ENCODE measurements at places on chromosomes 7 and 10. TPM values are rescaled to one million over a fixed set of nuclear protein-coding genes. Genes with fewer than 3 reads are reported as not detected.

DNA sequence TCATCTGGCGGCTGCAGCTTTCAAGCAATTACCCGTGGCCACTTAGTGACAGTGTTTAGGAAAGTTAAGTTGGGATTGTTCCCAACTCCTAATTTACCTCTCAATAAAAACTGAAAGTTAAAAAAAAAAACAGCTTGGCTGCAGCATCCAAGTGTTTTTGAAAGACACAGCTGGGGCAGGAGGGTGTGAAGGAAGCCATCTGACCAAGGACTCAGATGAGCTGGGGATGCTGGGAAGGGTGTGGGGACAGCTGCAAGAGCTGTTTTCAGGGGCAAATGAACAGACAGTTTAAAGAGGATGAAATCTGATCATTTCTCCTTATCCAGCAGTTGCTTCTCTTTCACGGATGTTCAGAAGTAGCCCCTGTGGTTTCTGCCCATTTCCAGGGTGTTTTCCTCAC is 129.2 kb upstream of the CDCA7L start:
- no peak overlapping the region for H3K27ac ChIP-seq
- H3K4me1 ChIP-seq: no peaks in the 10 kb centered on the region
- DNase-seq: no peak
- H3K4me3 ChIP-seq: no peak overlapping the region

- H3K27me3 ChIP-seq: no peaks in the 10 kb centered on the region
- no peaks in the 10 kb centered on the region for H3K4me1 ChIP-seq
- DNase-seq: no peak
Observed at GRCh38 chr10:46198516-46198915, 88.3 kb upstream of the ANTXRL start.

DNA sequence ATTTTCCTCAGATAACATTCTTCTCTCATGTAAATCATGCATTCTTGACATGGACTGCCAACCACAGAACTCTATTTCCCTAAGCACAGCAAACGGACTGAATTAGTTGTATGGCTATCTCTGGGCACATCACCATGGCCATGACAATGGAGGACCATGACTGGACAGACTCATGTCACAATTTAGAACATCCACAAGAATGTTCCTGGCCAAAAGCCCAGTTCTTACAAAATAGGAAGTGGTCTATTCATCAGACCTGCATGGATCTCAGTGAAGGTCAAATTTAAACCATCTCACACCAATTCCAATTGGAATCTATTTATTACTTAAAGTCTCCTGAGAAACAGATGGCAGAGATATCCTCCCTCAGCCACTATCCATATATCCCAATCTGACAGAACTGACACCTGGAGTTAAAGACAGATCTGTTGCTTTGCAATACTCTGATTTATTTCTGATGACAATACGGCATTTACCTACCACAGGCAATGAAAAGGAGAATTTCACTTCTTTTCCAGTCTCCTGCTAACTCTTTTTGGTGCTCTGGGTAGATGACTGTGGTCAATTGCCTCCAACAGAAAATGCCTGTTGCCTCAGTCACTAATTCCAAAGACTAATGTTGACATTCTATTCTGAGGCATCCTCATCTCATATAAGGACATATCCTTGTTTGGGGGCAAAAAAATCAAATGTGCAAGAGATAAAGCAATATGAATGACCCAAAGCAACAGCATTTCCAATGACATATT is 254.8 kb downstream of the HTR7 start:
- no peaks in the 10 kb centered on the region for H3K36me3 ChIP-seq
- no peak overlapping the region for H3K27ac ChIP-seq
- no peak overlapping the region for H3K4me3 ChIP-seq
- DNase-seq: no peak

DNA sequence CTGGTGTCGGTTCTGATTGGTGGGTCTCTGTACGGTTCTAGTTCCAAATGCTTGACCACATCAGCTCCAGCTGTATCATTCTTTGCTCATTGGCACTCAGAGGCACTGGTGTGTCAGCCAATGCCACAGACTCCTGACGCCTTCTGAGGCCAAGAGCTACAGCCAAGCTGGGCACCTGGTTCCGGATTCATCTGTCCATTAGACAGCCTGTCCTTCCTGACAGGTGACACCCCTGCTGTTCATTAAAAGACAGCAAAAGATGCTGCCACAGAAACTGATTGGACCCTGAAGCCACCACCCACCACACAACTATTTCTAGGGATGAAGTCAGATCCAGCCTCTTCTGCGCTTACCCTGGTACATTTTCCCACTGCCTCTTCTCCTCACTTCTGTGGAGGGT is 35.6 kb downstream of the COL13A1 start:
- DNase-seq: no peak
- no peaks in the 10 kb centered on the region for H3K36me3 ChIP-seq
- H3K27me3 ChIP-seq: no peaks in the 10 kb centered on the region
- H3K4me3 ChIP-seq: no peak overlapping the region
- H3K27ac ChIP-seq: no peak overlapping the region

- H3K36me3 ChIP-seq: no peaks in the 10 kb centered on the region
- no peak overlapping the region for H3K4me3 ChIP-seq
- no peaks in the 10 kb centered on the region for H3K4me1 ChIP-seq
- H3K27ac ChIP-seq: no peak overlapping the region
Observed at GRCh38 chr10:5570979-5571810, 46.4 kb downstream of the CALML3 start.

DNA sequence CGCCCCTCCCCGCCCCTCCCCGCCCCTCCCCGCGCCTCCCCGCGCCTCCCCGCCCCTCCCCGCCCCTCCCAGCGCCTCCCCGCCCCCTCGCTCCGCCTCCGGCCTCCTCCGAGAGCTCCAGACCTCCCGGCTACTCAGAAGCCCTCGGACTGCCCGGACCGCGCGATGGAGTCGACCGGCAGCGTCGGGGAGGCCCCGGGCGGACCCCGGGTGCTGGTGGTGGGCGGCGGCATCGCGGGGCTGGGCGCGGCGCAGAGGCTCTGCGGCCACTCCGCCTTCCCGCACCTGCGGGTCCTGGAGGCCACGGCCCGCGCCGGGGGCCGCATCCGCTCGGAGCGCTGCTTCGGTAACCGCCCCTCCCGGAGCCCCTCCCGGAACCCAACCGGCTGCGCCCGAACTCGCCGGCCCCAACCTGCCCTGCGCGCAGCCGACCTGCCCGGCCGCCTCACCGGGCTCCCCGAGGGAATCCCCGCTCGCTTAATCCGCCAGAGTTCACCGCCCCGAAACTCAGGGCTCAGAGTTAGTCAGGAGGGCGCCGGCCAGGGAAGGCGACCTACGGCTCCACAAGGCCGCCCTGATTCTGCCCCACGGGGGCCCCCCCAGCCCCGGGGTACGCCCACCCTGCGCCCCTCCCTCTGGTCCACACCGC is at the start of gene PAOX:
Gene PAOX (plus strand): TSS at position 111 of the 649 bp plus-strand sequence. CDS start 55 bp downstream, at position 166.
- no peak within 1 kb of the TSS for H3K27ac ChIP-seq
- H3K36me3 ChIP-seq: no peaks in the 10 kb centered on the region
- DNase-seq: peak; percentile 77

GRCh38 chr7:64887756-64888508 is 15.1 kb upstream of the ZNF273 start:
- H3K27me3 ChIP-seq: peaks cover 92% of the 10 kb centered on the region
- no peaks in the 10 kb centered on the region for H3K36me3 ChIP-seq
- H3K27ac ChIP-seq: no peak overlapping the region
- peak overlapping the region; percentile 79 for H3K4me3 ChIP-seq

- no peaks in the 10 kb centered on the region for H3K4me1 ChIP-seq
- H3K27me3 ChIP-seq: no peaks in the 10 kb centered on the region
- H3K27ac ChIP-seq: no peak overlapping the region
- DNase-seq: no peak
- H3K4me3 ChIP-seq: no peak overlapping the region
- no peaks in the 10 kb centered on the region for H3K36me3 ChIP-seq
Observed at GRCh38 chr10:78515038-78515872, 481.6 kb downstream of the RPS24 start.

- H3K4me1 ChIP-seq: peaks cover 13% of the 10 kb centered on the region
- H3K4me3 ChIP-seq: peak overlapping the region; percentile 79
- H3K36me3 ChIP-seq: no peaks in the 10 kb centered on the region
- H3K27ac ChIP-seq: no peak overlapping the region
- DNase-seq: peak; percentile 46
Observed at GRCh38 chr10:98029149-98030092, 1.0 kb downstream of the CRTAC1 start.

GRCh38 chr10:126838316-126838715 is 66.9 kb upstream of the DOCK1 start:
- H3K27ac ChIP-seq: no peak overlapping the region
- peaks cover 20% of the 10 kb centered on the region for H3K4me1 ChIP-seq
- no peak overlapping the region for H3K4me3 ChIP-seq

GRCh38 chr10:79170993-79171392 is 102.2 kb downstream of the ZMIZ1 start:
- no peak overlapping the region for H3K4me3 ChIP-seq
- H3K27me3 ChIP-seq: no peaks in the 10 kb centered on the region
- H3K4me1 ChIP-seq: no peaks in the 10 kb centered on the region
- no peak for DNase-seq

DNA sequence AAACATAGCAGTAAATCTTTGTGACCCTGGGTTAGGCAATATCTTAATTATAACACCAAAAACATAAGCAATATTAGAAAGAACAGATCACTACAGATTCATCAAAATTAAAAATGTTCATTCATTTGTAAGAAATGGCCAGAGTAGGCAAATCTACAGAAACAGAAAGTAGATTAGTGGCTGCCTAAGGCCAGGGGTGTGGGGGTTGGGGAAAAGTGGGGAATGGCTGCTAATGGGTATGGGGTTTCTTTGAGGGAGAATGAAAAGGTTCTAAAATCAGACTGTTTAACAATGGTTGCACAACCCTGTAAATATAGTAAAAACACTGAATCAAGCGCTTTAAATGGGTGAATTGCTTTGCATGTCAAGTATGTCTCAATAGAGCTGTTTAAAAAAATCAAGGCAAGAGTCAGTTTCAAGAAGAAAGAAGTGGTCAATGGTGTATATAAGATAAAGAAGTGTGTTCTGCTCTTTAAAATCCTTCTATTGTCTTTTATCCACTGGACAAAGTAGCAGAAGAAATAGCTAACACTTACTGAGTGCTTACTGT is 42.6 kb downstream of the CDK6 start:
- H3K27ac ChIP-seq: no peak overlapping the region
- H3K4me1 ChIP-seq: peaks cover 11% of the 10 kb centered on the region
- no peak overlapping the region for H3K4me3 ChIP-seq
- DNase-seq: no peak
- H3K36me3 ChIP-seq: 0 out of 2 replicates have a peak, but pooled peaks cover 3% of the 10 kb centered on the region
- no peaks in the 10 kb centered on the region for H3K27me3 ChIP-seq

DNA sequence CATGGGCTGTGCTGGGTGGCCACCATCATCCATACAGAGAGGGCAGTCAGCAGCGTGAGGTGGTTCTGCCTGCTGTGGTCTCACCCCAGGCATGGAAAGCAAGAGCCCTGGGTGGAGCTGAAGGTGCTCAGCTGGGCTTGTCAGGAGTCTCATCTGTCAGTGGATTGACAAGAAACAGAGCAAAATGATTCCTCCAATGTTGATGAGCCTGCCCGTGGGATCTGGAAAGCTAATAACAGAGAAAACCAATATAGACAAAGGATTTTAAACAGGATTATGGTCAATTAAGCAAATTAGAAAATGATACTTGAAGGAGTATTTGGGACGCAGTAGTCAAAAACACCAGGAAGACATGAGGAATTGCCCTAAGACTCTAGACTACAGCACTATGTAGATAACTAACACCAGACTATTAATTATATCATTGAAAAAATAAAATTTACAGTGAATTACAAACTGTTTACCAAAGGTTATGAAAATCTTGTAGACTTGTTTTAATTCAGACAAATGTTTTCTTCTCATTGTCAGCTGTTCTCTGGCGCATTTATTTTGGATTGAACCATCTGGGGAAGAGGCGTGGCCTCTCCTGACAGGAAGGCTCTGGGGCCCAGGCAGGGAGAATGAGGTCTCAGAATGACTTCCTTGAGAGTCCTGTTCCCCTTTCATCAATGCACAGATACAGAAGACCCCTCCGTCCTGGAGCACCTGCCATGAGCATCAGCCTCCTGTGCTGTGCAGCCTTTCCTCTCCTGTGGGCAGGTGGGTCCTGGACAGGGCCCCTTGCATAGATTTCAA is 211.2 kb upstream of the PRSS58 start:
- H3K4me3 ChIP-seq: no peak overlapping the region
- H3K27me3 ChIP-seq: no peaks in the 10 kb centered on the region
- H3K4me1 ChIP-seq: no peaks in the 10 kb centered on the region
- no peak overlapping the region for H3K27ac ChIP-seq

DNA sequence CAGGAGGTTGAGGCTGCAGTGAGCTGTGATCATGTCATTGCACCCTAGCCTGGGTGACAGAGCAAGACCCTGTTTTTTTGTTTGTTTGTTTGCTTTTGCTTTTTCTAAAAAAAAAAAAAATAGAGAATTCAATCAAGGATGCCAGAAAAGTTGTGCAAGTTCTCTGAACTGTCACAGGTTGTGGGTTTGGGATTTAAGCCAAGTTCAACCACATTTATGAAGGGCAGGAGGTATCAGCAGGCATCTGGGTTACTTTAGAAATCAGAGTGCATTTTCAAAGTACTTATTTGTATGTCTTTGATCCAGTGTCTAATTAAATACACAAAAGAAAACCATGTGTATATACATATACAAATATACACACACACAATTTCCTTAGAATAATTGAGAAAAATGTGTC is 151.2 kb upstream of the MINDY3 start:
- no peaks in the 10 kb centered on the region for H3K27me3 ChIP-seq
- no peaks in the 10 kb centered on the region for H3K36me3 ChIP-seq
- H3K27ac ChIP-seq: no peak overlapping the region
- H3K4me1 ChIP-seq: no peaks in the 10 kb centered on the region

DNA sequence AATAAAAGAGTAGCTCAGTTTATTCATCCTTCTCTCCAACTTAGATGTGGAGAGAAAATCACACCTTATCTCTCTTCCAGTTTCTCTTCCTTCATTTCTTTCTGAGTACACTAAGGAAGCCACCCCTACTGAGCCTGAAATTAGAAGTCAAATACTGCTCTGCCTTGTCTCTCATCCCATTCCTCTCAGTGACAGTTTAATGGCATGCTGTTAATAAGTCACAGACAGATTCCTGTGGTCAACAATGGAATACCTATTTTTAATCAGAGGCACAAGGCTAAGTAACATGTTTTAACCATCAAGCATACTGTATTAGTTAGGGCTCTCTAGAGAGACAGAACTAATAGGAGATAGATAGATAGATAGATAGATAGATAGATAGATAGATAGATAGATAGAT is 253.2 kb downstream of the HTR7 start:
- no peak for DNase-seq
- no peaks in the 10 kb centered on the region for H3K36me3 ChIP-seq
- H3K27me3 ChIP-seq: no peaks in the 10 kb centered on the region

GRCh38 chr7:19112274-19113001 is 5.0 kb downstream of the TWIST1 start:
- peaks cover 98% of the 10 kb centered on the region for H3K27me3 ChIP-seq
- H3K4me3 ChIP-seq: peak overlapping the region; percentile 50
- peaks cover 71% of the 10 kb centered on the region for H3K4me1 ChIP-seq

GRCh38 chr7:84138411-84138810 is 56.2 kb downstream of the SEMA3A start:
- H3K4me1 ChIP-seq: peaks cover 47% of the 10 kb centered on the region
- peaks cover 7% of the 10 kb centered on the region for H3K36me3 ChIP-seq
- DNase-seq: no peak
- H3K27me3 ChIP-seq: no peaks in the 10 kb centered on the region
- H3K4me3 ChIP-seq: no peak overlapping the region

Gene GRID2IP
- total RNA-seq: 1.5 TPM

Gene GIMAP5
- total RNA-seq: not detected

Gene TMEM243
- total RNA-seq: 52.7 TPM

Gene CPN1
- total RNA-seq: not detected

Gene AKR1D1
- total RNA-seq: not detected

Gene TMEM72
- total RNA-seq: not detected

Gene TMEM196
- not detected for total RNA-seq

Gene HPS6
- total RNA-seq: 28.7 TPM
